ENCODE measurements at places on chromosomes 12 and 14. TPM values are rescaled to one million over a fixed set of nuclear protein-coding genes. Genes with fewer than 3 reads are reported as not detected.

GRCh38 chr12:43696154-43696553, 62.4 kb downstream of the PUS7L start:
- DNase-seq: no peak

The TROAP gene
- total RNA-seq: 38.2 TPM

DNA sequence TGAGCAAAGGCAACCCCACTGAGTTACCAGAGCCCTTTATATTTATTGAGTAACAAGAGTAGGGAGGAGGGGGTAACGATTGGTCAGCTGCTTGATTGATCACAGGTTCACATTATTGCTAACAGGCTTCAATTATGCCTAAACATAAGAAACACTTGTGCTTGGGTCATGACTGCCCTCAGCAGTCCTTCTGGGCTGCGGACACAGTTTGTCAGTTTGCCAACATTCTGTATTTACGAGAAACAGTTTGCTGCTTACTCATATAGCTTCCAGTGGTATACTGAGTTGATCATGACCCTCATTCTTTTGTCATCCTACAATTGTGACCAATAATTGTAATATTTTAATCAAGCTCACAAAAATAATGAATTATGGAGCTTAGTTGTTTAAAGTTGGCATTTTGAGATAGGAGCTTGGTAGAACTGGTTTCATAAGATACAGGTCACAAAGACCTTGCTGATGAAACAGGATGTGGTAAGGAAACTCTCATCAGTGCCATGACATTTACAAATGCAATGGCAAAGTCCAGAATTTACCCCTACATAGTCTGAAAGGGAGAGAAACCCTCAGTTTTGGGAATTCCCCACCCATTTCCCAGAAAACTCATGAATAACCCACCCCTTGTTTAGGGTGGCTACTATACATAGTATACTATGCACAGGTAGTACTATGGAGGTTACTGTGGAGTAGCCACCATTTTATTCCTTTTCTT, 1421.0 kb upstream of the FLRT2 start:
- peak; percentile 16 for DNase-seq

GRCh38 chr12:109418848-109419480, 58.1 kb downstream of the KCTD10 start:
- no peak for DNase-seq

- DNase-seq: no peak
Measured at GRCh38 chr14:60935319-60935718, 45.6 kb downstream of the TRMT5 start.

- DNase-seq: peak; percentile 62
Measured at GRCh38 chr12:54207539-54208294, 18.9 kb upstream of the SMUG1 start.

DNA sequence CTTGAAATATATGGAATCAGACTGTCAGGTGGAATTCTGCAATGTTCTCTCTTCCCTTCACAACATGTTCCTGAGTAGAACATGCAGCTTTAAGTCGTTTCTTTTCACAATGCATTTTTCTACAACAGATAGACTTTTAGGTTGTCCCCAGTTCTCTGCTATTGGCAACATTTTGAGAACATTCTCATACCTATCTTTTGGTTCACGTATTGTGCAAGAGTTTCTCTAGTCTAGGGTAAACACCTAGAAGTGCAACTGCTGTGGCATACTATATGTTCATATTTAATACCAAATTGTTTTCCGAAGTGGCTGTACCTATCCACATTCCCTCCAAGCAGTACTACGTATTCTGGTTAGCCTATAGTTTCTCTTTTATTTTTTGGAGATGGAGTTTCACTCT, 32.1 kb downstream of the PPTC7 start:
- DNase-seq: no peak

GRCh38 chr14:79018836-79019235, 848.7 kb downstream of the NRXN3 start:
- DNase-seq: peak; percentile 59

DNA sequence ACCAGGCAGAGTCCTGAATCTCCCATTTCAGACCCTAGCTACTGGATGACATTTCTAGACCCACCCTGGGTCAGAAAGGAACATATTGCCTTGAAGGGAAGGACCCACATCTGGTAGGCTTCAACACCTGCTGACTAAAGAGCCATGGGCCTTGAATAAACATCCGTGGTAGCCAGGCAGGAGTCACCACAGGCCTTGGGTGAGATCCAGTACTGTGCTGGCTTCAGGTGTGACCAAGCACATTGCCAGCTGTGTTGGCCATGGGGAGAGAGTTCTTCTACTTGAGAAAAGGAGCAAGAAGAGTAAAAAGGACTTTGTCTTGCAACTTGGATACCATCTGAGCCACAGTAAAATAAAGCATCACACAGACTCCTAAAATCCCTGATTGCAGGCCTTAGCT, 332.6 kb downstream of the SLC16A7 start:
- no peak for DNase-seq

The MOK gene
- total RNA-seq: 11.6 TPM

The MYH6 gene
- total RNA-seq: not detected
